Fibroblast of lung (primary cell): ENCODE measurements at places on chromosomes 16 and 17. TPM values are rescaled to one million over a fixed set of nuclear protein-coding genes. Genes with fewer than 3 reads are reported as not detected.
A peak's percentile ranks its signal among the peaks of the same experiment; 100 is the strongest.

Gene HELZ
- total RNA-seq: 28.1 and 39.8 TPM in 2 replicates

Gene CORO1A
- 0.17 and 0.26 TPM in 2 replicates for total RNA-seq

Gene ACAP1
- 2.1 and 3.9 TPM in 2 replicates for total RNA-seq

Gene SOCS3
- 163 and 185 TPM in 2 replicates for total RNA-seq

Gene PDIA2
- total RNA-seq: 0.33 TPM in 1 of 2 replicates, not detected in the other

Gene CALB2
- 0.51 and 1.3 TPM in 2 replicates for total RNA-seq

Gene CDH5
- under 0.01 TPM in 1 of 2 replicates, not detected in the other for total RNA-seq

Gene MATCAP1
- 21.8 and 28.4 TPM in 2 replicates for total RNA-seq

Gene KRT28
- not detected in 2 replicates for total RNA-seq

GRCh38 chr16:3035972-3036725, 595 bp downstream of the BICDL2 start:
- H3K36me3 ChIP-seq: no peaks in the 10 kb centered on the region
- DNase-seq: no peak
- no peak overlapping the region for H3K4me3 ChIP-seq
- no peak overlapping the region for H3K27ac ChIP-seq

- H3K36me3 ChIP-seq: no peaks in the 10 kb centered on the region
- DNase-seq: no peak
- no peaks in the 10 kb centered on the region for H3K27me3 ChIP-seq
- no peak overlapping the region for H3K4me3 ChIP-seq
- no peak overlapping the region for H3K27ac ChIP-seq
- H3K4me1 ChIP-seq: no peaks in the 10 kb centered on the region
Measured at GRCh38 chr17:30443721-30444120, 33.5 kb upstream of the GOSR1 start.

DNA sequence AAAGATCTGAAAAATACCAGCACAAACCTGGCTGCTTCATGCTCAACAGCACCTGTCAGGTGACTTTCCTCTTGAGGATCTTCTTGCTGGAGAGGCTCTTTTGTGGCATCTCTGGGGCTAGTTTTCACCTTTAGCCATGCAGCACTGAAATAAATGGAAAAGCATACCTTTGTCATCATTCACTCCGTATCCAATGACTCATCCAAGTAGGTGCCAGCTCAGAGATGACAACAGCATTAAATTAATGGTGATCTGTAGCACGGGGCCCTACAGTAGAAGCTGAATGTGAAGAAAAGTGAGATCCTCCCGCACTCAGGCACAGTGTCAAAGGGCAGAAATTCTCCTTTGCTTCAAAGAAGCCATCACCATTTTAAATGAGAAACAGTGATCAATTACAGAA, 32.2 kb downstream of the KIAA0753 start:
- no peaks in the 10 kb centered on the region for H3K4me1 ChIP-seq
- no peak overlapping the region for H3K4me3 ChIP-seq
- H3K27me3 ChIP-seq: no peaks in the 10 kb centered on the region
- H3K27ac ChIP-seq: no peak overlapping the region
- H3K36me3 ChIP-seq: peaks cover 13% of the 10 kb centered on the region

GRCh38 chr17:236641-237405, 55.4 kb upstream of the DOC2B start:
- no peaks in the 10 kb centered on the region for H3K27me3 ChIP-seq
- H3K36me3 ChIP-seq: no peaks in the 10 kb centered on the region
- H3K4me1 ChIP-seq: no peaks in the 10 kb centered on the region
- no peak overlapping the region for H3K27ac ChIP-seq
- DNase-seq: no peak
- no peak overlapping the region for H3K4me3 ChIP-seq

- H3K27ac ChIP-seq: no peak overlapping the region
- H3K27me3 ChIP-seq: no peaks in the 10 kb centered on the region
- no peak for DNase-seq
- H3K4me1 ChIP-seq: peaks cover 12% of the 10 kb centered on the region
- H3K4me3 ChIP-seq: no peak overlapping the region
- peaks cover 1% of the 10 kb centered on the region for H3K36me3 ChIP-seq
Measured at GRCh38 chr17:82101301-82101715, 3.3 kb upstream of the FASN start.

- H3K36me3 ChIP-seq: no peaks in the 10 kb centered on the region
- no peaks in the 10 kb centered on the region for H3K27me3 ChIP-seq
- H3K4me1 ChIP-seq: peaks cover 2% of the 10 kb centered on the region
- H3K4me3 ChIP-seq: no peak overlapping the region
Measured at GRCh38 chr17:76772842-76773525, 35.1 kb downstream of the MFSD11 start.

DNA sequence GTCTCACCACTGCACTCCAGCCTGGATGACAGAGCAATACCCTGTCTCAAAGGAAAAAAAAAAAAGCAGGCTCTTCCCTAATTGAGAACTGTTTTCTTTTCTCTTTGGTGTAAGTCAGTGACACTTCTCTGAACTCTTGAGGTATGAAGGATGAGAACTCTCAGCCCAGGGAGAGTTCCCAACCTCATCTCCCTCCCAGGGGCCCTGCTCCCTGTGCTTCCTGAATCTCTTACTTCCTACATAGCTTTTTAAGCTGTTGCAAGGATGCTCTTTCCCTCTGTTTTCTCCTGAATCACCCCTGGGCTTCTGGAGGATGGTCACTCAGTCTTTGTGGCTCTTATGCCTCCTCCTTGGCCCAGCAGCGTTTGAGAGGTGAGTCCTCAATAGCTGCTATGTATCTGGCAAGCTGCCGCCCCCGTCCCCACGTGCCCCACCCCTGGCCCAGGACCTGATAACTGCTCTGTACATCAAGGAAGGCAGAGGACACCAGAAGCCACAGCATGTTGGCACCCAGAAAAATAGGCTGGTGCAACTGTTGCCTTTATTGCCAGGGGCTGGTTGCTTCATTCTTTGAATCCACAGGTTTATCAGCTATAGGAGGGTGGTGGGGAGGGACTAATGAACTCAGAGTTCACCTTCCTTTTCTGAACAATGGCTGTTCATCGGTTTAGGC, 24.0 kb downstream of the IGF2BP1 start:
- peak; percentile 35 for DNase-seq
- peaks cover 4% of the 10 kb centered on the region for H3K4me1 ChIP-seq
- peaks cover 3% of the 10 kb centered on the region for H3K27me3 ChIP-seq
- H3K36me3 ChIP-seq: no peaks in the 10 kb centered on the region

- no peaks in the 10 kb centered on the region for H3K36me3 ChIP-seq
- peaks cover 83% of the 10 kb centered on the region for H3K27me3 ChIP-seq
- peaks cover 5% of the 10 kb centered on the region for H3K4me1 ChIP-seq
- no peak overlapping the region for H3K27ac ChIP-seq
- no peak overlapping the region for H3K4me3 ChIP-seq
- DNase-seq: no peak
Measured at GRCh38 chr17:49971199-49971847, 2.3 kb downstream of the DLX4 start.

DNA sequence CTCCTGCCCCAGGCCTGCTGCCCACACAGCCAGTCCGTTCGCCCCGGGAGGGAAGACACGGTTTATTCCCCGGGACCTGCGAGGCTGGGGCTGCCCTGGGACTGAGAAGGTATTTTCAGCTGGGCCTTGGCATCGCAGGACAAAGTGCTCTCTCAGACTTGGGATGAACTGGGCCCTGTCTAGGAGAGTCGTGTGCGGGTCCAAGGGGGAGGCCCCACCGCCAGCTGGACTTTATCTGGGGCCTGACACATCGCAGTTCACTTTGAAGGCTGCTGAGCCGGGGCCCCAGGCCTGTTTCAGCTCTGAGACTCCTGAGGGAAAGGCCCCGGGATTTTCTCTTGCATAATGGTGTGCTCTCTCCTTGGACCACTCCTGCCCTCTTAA, 6.8 kb downstream of the CRISPLD2 start:
- no peak overlapping the region for H3K4me3 ChIP-seq
- no peaks in the 10 kb centered on the region for H3K27me3 ChIP-seq
- DNase-seq: peak; percentile 85
- H3K36me3 ChIP-seq: no peaks in the 10 kb centered on the region
- peaks cover 34% of the 10 kb centered on the region for H3K4me1 ChIP-seq

GRCh38 chr16:46482895-46483294, 138.3 kb downstream of the SHCBP1 start:
- H3K36me3 ChIP-seq: no peaks in the 10 kb centered on the region
- no peak overlapping the region for H3K4me3 ChIP-seq
- no peak overlapping the region for H3K27ac ChIP-seq
- no peak for DNase-seq

DNA sequence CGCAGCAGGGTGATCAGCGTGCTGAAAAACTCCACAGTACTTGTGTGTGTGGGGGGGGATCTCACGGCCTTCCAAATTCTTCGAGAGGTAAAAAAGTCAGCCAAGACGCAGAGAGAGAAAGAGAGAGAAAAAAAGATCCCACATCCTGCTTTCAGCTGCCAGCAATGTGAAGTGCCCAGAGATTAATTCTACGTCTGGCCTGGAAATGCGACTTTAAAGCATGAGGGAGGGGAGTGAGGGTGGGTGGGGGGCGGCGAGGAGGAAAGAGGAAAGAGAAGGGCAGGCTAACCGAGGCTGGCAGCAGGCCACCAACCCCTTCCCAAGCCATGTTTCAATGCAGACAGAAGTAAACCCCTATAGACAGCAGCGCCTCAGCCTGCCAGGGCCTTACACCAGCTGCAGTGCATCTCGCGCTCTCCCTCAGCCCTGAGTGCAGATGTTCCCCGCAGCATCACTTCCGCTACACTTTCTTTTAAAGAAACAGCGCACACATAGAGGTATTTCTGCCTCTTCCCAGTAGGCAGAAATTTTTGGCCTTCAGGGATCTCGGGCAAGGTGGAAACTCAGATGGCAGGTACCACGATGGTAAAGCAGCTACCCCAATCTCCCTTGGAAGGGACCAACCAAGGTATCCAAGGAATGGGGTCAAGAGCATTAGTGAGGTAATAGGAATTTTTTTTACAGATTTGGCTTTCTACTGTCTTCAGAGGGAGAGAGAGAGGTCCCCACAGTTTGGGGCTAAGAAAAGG, 87.8 kb downstream of the SMG6 start:
- peak overlapping the region; percentile 93 for H3K27ac ChIP-seq
- H3K36me3 ChIP-seq: no peaks in the 10 kb centered on the region
- no peaks in the 10 kb centered on the region for H3K27me3 ChIP-seq
- peaks cover 30% of the 10 kb centered on the region for H3K4me1 ChIP-seq
- DNase-seq: peak; percentile 96

GRCh38 chr17:39167476-39167875, 1.5 kb upstream of the ARL5C start:
- H3K4me1 ChIP-seq: no peaks in the 10 kb centered on the region
- no peak for DNase-seq
- H3K27me3 ChIP-seq: peaks cover 9% of the 10 kb centered on the region
- no peak overlapping the region for H3K27ac ChIP-seq

GRCh38 chr17:80986816-80987475, 4.7 kb upstream of the CHMP6 start:
- DNase-seq: no peak
- H3K4me3 ChIP-seq: no peak overlapping the region
- peaks cover 4% of the 10 kb centered on the region for H3K4me1 ChIP-seq
- no peaks in the 10 kb centered on the region for H3K27me3 ChIP-seq

DNA sequence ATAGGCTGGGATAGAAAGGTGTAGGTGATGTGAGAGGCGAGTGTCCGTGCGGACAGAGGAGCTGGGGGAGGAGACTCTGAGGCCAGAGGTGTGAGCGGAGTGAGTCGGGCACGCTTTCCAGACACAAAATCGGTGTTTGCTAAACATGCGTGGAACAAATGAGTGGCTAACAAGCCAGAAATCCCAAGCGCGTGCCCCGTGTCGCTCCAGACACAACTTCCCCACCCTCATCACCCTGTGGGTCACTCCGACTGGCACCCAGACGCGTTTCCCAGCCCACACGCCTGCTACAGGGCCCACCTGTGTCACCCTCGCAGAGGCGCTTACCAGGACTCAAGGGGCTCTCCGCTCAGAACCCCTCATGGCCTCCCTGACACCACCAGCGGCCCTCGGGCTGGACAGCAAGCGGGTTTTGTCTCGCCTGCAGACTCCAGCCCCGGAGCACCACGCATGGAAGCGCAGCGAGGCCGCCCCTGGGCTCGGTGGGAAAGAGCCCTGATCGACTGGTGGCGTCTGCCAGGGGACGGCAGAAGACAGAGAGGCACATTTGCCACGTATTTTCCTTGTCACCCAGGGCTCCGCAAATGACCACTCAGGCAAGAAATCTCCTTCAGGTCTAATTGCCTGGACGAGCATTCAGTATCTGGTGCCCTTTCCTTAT, 6.0 kb upstream of the RPH3AL start:
- no peak for DNase-seq
- no peaks in the 10 kb centered on the region for H3K27me3 ChIP-seq
- H3K4me1 ChIP-seq: no peaks in the 10 kb centered on the region
- H3K4me3 ChIP-seq: no peak overlapping the region

- no peaks in the 10 kb centered on the region for H3K27me3 ChIP-seq
- no peaks in the 10 kb centered on the region for H3K36me3 ChIP-seq
- no peaks in the 10 kb centered on the region for H3K4me1 ChIP-seq
Measured at GRCh38 chr16:65446427-65446826, 324.6 kb upstream of the CDH11 start.

- no peak for DNase-seq
- no peaks in the 10 kb centered on the region for H3K4me1 ChIP-seq
- H3K4me3 ChIP-seq: no peak overlapping the region
- H3K27me3 ChIP-seq: no peaks in the 10 kb centered on the region
Measured at GRCh38 chr16:31501226-31501965, 6.8 kb downstream of the RUSF1 start.

DNA sequence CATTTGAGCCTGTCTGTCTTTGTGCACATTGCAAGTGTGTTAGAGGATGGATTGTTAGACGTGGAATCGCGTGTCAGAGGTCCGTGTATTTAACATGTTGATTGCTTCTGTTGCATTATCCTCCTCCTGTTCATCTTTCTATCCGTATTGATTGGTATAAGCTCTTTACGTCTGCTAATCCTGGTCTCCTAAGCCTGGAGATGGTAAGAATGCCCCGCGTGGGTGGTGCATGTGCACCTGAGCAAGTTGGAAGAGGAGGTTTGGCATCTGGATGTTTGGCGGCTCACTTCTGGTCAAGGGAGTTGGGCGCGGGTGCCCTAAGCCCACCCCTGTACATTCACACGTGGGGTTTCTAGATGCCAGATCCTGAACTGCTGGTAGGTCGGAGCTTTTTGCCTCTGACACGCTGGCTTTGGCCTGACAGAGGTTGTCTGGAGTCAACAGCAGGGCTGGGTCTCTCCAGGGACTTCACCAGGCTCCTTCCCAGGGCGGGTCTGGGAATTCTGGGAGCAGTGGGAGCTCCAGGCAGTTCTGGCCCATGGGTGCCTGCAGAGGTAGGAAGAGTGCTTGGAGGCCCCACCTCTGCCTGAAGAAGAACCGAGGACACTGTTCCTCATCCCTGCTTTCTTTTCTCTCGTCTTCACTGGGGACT, 107.3 kb downstream of the OR1D5 start:
- no peak for DNase-seq
- H3K4me3 ChIP-seq: no peak overlapping the region
- H3K27me3 ChIP-seq: no peaks in the 10 kb centered on the region
- no peaks in the 10 kb centered on the region for H3K4me1 ChIP-seq
